ENCODE measurements at places on chromosomes 4 and X. TPM values are rescaled to one million over a fixed set of nuclear protein-coding genes. Genes with fewer than 3 reads are reported as not detected.

Gene NAP1L3
- 0.43 TPM for total RNA-seq

Gene FRMPD4
- total RNA-seq: not detected

Gene HSFX1
- total RNA-seq: 0.50 TPM

Gene SSX4
- not detected for total RNA-seq

Gene WNK3
- total RNA-seq: not detected

Gene POU3F4
- not detected for total RNA-seq

Gene MID1
- total RNA-seq: 47.8 TPM

Gene SH2D1A
- total RNA-seq: not detected

Gene ETDA
- total RNA-seq: not detected

Gene VEGFD
- total RNA-seq: 0.32 TPM

Gene GUCY1B1
- total RNA-seq: 0.27 TPM

Gene FABP2
- total RNA-seq: not detected

Gene GC
- not detected for total RNA-seq

Gene TENM3
- total RNA-seq: 1.2 TPM

Gene STPG2
- not detected for total RNA-seq

Gene CACNA1F
- not detected for total RNA-seq

Gene CDKL5
- total RNA-seq: 3.6 TPM

Gene CCDC149
- total RNA-seq: 2.6 TPM

Gene CTAG1A
- 0.18 TPM for total RNA-seq

Gene PPP1R2C
- not detected for total RNA-seq

Gene ZAR1
- total RNA-seq: not detected

Gene SPIN4
- total RNA-seq: 5.4 TPM

Gene CT45A10
- 0.29 TPM for total RNA-seq

Gene PDGFRA
- 0.35 TPM for total RNA-seq

Gene NAA11
- total RNA-seq: not detected

Gene APELA
- not detected for total RNA-seq

Gene SPARCL1
- not detected for total RNA-seq

Gene ASB9
- total RNA-seq: 27.1 TPM

Gene ADH5
- total RNA-seq: 97.0 TPM

Gene CLIC2
- total RNA-seq: 0.15 TPM

Gene STIM2
- 15.6 TPM for total RNA-seq

Gene GDPD2
- 0.07 TPM for total RNA-seq

Gene SSX3
- not detected for total RNA-seq

Gene CT47B1
- total RNA-seq: not detected

Gene SSX2
- not detected for total RNA-seq

Gene PRSS12
- 0.33 TPM for total RNA-seq

Gene EPGN
- total RNA-seq: not detected

Gene SMARCA1
- 40.8 TPM for total RNA-seq

Gene SH3D19
- 28.2 TPM for total RNA-seq

Gene ATOH1
- not detected for total RNA-seq

Gene SPRY1
- 0.43 TPM for total RNA-seq

Gene DAPP1
- not detected for total RNA-seq

Gene PTTG2
- total RNA-seq: not detected
